ENCODE measurements at places on chromosomes 2 and 18. TPM values are rescaled to one million over a fixed set of nuclear protein-coding genes. Genes with fewer than 3 reads are reported as not detected.

The RAB6C gene
- 0.21 TPM for polyA plus RNA-seq

The ACOXL gene
- polyA plus RNA-seq: 0.07 TPM

The IL36A gene
- polyA plus RNA-seq: not detected

The MARCHF4 gene
- polyA plus RNA-seq: 3.2 TPM

The ALPG gene
- not detected for polyA plus RNA-seq

The ICA1L gene
- 10.7 TPM for polyA plus RNA-seq

The GPR55 gene
- polyA plus RNA-seq: 0.63 TPM

The EPAS1 gene
- 30.7 TPM for polyA plus RNA-seq

The YPEL5 gene
- polyA plus RNA-seq: 75.3 TPM

The CHST10 gene
- 6.4 TPM for polyA plus RNA-seq

The CHRNG gene
- polyA plus RNA-seq: 0.21 TPM

DNA sequence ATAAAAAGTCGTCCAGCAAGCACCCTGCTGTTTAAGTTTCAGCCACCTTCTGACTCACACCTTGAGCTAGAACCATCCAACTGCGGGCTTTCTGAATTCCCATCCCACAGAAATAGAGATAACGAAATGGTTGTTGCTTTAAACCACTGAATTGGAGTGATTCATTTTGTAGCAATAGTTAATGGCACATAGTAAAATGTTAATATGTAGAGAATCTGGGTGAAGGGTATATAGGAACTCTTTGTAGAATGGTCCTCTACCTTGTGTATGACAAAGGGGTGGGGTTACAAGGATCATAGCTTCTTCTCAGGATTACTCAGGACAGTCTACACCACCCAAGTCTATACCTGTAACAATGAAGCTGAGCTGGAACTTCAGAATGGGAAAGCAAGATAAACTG is 2.4 kb upstream of the MAPRE3 start:
- H3K4me3 ChIP-seq: no peak overlapping the region
- peaks cover 13% of the 10 kb centered on the region for H3K4me1 ChIP-seq
- no peak overlapping the region for H3K27ac ChIP-seq

GRCh38 chr2:10330700-10331026 is 28.0 kb downstream of the HPCAL1 start:
- no peak for DNase-seq
- peaks cover 7% of the 10 kb centered on the region for H3K36me3 ChIP-seq
- no peak overlapping the region for H3K4me3 ChIP-seq
- H3K4me1 ChIP-seq: peaks cover 70% of the 10 kb centered on the region
- peak overlapping the region; percentile 81 for H3K27ac ChIP-seq
- no peaks in the 10 kb centered on the region for H3K27me3 ChIP-seq

- H3K4me3 ChIP-seq: no peak overlapping the region
- H3K4me1 ChIP-seq: no peaks in the 10 kb centered on the region
- no peak overlapping the region for H3K27ac ChIP-seq
- no peak for DNase-seq
- H3K27me3 ChIP-seq: no peaks in the 10 kb centered on the region
These were observed 1072.5 kb downstream of the SUCLG1 start for GRCh38 chr2:83386549-83386948.

DNA sequence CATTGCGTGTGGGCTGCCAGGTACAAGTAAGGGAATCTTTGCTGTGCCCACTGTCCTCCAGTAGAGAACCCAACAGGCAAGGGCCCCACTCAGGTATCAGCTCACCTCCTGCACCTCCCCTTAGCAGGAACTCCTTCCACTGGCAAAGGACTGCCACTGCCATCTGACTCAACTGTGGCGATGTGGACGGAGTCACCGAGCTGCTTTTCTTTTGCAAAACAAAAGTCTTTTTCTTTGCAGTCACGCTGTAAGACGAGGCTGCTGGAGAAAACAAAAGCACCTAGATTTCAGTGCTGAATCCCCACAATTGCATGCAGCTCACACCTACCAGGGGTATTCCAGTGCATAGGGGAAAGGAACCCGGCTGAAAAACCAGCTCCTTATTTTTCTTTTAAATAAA is 7.9 kb downstream of the MTERF4 start:
- DNase-seq: no peak
- H3K27me3 ChIP-seq: no peaks in the 10 kb centered on the region
- H3K4me3 ChIP-seq: no peak overlapping the region
- H3K4me1 ChIP-seq: no peaks in the 10 kb centered on the region
- no peak overlapping the region for H3K27ac ChIP-seq
- peaks cover 86% of the 10 kb centered on the region for H3K36me3 ChIP-seq

- DNase-seq: no peak
- peaks cover 6% of the 10 kb centered on the region for H3K4me1 ChIP-seq
- no peaks in the 10 kb centered on the region for H3K36me3 ChIP-seq
- no peaks in the 10 kb centered on the region for H3K27me3 ChIP-seq
- H3K4me3 ChIP-seq: no peak overlapping the region
These were observed 3.1 kb upstream of the EXOC6B start for GRCh38 chr2:72828840-72829507.

- no peak overlapping the region for H3K4me3 ChIP-seq
- DNase-seq: no peak
- H3K27me3 ChIP-seq: no peaks in the 10 kb centered on the region
- H3K27ac ChIP-seq: no peak overlapping the region
- no peaks in the 10 kb centered on the region for H3K4me1 ChIP-seq
- H3K36me3 ChIP-seq: no peaks in the 10 kb centered on the region
These were observed 1087.2 kb downstream of the DPP10 start for GRCh38 chr2:115529627-115530026.

GRCh38 chr2:46871976-46872381 is 43.6 kb downstream of the MCFD2 start:
- no peak overlapping the region for H3K27ac ChIP-seq
- no peak for DNase-seq
- H3K36me3 ChIP-seq: no peaks in the 10 kb centered on the region
- peaks cover 2% of the 10 kb centered on the region for H3K4me1 ChIP-seq

DNA sequence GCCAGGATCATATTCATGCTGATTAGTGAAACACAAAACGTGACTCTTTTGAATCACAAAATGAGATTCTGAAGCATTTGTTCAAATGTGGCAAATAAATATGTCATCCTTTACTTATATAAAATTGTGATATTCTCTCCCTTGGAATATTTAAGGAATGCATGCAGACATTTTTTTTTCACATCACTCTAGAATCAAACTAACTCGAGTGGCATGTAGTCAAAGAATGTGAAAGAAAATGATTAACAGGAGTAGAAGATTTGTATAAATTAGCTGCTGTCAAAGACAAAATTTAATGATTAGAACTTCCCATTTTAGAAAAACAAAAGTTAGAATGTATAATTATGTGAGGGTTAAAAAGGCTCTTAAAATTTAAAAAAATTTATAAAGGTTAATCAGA is 721.0 kb upstream of the FAM98A start:
- H3K36me3 ChIP-seq: no peaks in the 10 kb centered on the region
- H3K4me1 ChIP-seq: no peaks in the 10 kb centered on the region
- no peak overlapping the region for H3K4me3 ChIP-seq
- no peak for DNase-seq
- no peak overlapping the region for H3K27ac ChIP-seq
- no peaks in the 10 kb centered on the region for H3K27me3 ChIP-seq

GRCh38 chr2:75800456-75800855 is 89.7 kb upstream of the GCFC2 start:
- H3K4me3 ChIP-seq: no peak overlapping the region
- no peaks in the 10 kb centered on the region for H3K4me1 ChIP-seq
- no peaks in the 10 kb centered on the region for H3K36me3 ChIP-seq
- no peak overlapping the region for H3K27ac ChIP-seq

DNA sequence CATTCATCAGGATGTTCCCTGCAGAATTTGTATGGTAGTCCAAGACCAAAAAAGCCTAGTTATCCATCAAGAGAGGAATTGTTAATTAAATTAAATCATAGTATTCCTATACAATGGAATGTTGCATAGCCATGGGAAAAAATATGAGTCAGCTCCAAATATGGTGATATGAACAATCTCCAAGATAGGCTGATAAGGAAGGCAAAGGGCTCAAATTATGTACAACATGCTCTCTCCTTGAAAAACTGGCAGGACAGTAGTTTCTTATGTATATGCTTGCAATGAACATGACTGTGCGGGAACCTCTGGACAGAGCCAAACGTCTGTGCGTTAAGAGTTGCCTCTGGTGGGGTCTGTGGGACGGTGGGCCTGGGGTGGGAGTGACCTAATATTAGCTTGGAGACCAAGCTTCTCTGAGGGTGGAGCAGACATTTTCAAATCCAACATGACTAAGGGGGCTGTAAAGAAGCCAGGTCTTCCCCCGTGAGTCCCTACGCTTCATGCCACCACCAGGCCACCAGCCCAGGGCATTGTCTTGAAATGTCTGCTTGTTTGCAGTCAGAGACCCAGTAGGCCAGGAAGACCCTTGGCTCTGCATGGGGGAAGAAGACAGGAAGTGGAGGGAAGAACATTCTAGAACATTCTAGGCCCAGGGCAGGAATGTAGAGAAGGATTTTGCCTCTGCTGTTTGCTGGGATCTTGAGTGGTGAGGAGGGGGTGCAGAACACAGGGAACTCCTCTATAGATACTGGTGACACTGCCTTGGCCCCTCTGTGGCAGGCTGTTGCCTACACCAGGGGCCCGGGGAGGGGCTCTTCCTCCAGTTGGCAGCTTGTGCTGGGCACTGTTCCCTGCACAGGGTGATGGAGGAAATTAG is 244.0 kb upstream of the HS6ST1 start:
- H3K27ac ChIP-seq: no peak overlapping the region
- H3K4me3 ChIP-seq: no peak overlapping the region
- peaks cover 6% of the 10 kb centered on the region for H3K4me1 ChIP-seq
- no peaks in the 10 kb centered on the region for H3K36me3 ChIP-seq

DNA sequence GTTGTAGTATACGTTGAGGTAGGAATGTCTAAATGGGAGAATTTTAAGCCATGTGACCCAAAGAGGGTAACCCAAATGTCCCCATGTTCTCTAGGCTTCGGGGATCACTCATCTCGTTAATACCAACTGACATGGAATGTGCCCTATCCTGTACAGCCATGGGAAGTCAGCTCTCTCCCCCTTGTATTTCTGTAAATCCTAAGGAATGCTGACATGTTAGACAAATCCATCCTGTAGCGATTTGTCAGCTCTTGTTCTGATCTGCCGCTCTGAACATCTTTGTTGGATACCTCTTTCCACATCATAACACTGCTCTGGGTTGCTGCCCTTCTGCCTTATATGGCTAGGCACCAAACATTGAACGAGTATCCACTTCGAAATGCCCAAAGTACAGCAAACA is 350.6 kb downstream of the RND3 start:
- H3K27ac ChIP-seq: no peak overlapping the region
- no peak for DNase-seq
- H3K27me3 ChIP-seq: no peaks in the 10 kb centered on the region
- H3K36me3 ChIP-seq: no peaks in the 10 kb centered on the region
- peaks cover 6% of the 10 kb centered on the region for H3K4me1 ChIP-seq

DNA sequence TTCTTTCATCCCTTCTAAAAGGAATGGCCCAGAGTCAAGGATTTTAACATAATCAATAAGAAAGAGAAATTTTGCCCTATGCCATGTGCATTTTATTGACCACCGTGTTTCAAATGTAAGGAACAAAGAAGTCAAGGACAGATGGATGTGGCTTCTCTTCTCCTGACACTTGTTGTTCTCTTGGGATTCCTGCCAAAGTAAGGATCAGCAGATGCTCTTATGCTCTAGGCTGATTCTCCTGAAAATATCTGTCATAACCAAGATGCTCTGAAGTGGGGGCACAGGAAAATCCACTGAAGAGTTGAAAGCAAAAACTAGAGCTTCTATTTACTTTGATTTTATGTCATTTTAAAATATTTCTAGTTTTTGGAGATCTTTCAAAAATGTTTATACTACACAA is 72.9 kb upstream of the SYT4 start:
- no peak for DNase-seq
- no peaks in the 10 kb centered on the region for H3K27me3 ChIP-seq
- H3K27ac ChIP-seq: no peak overlapping the region
- H3K36me3 ChIP-seq: no peaks in the 10 kb centered on the region

DNA sequence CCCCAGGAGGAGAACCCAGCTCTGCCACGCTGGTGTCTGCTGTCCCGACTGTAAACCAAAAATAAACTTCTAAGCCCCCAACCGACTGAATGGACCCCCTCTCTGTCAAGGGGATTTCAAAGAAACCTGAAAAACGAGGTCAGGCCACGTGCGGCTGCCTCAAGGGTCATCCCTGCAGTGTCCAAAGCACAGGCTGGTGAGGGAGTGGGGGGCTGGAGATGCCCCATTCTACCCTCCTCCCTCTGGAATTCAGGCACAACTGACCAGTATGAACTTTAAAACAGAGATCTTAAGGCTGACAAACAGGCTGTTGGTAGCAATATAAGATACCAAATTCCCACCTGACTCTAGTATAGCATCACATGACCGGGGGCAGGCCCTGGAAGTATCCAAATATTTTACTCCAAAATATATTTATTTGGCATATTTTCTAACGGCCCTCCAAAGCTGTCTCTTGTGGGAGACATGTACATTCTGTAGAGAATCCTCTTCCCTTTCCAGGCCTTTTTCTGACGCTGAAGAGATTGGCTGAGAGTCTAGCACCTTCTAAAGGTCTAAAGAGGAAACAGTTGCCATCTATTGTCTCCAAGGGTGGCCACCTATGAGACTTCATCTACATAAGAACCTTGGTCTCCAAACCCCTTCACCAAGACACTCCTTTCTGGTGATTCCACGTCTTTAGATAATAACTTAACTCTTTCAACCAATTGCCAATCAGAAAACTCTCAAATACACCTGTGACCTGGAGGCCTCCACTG is 40.4 kb upstream of the CTDP1 start:
- DNase-seq: no peak
- peaks cover 27% of the 10 kb centered on the region for H3K27me3 ChIP-seq
- H3K4me1 ChIP-seq: no peaks in the 10 kb centered on the region
- no peaks in the 10 kb centered on the region for H3K36me3 ChIP-seq
- H3K27ac ChIP-seq: no peak overlapping the region

GRCh38 chr18:39190508-39190907 is 1624.9 kb upstream of the CELF4 start:
- DNase-seq: no peak
- H3K36me3 ChIP-seq: no peaks in the 10 kb centered on the region

- peaks cover 22% of the 10 kb centered on the region for H3K27me3 ChIP-seq
- H3K4me1 ChIP-seq: peaks cover 10% of the 10 kb centered on the region
These were observed 10.5 kb downstream of the CROCC2 start for GRCh38 chr2:240916571-240917008.

- peak; percentile 73 for DNase-seq
- H3K4me1 ChIP-seq: peaks cover 11% of the 10 kb centered on the region
These were observed 448 bp downstream of the IMPA2 start for GRCh38 chr18:11981543-11982366.

GRCh38 chr2:96164459-96165184 is 19.4 kb upstream of the DUSP2 start:
- no peak overlapping the region for H3K4me3 ChIP-seq
- H3K27ac ChIP-seq: no peak overlapping the region
- DNase-seq: no peak
- H3K4me1 ChIP-seq: no peaks in the 10 kb centered on the region
- no peaks in the 10 kb centered on the region for H3K27me3 ChIP-seq
- no peaks in the 10 kb centered on the region for H3K36me3 ChIP-seq

GRCh38 chr2:54404270-54404669 is 51.9 kb upstream of the SPTBN1 start:
- H3K27me3 ChIP-seq: peaks cover 4% of the 10 kb centered on the region
- no peaks in the 10 kb centered on the region for H3K36me3 ChIP-seq
- no peak overlapping the region for H3K27ac ChIP-seq

- DNase-seq: no peak
- H3K4me3 ChIP-seq: no peak overlapping the region
- H3K27ac ChIP-seq: no peak overlapping the region
- no peaks in the 10 kb centered on the region for H3K36me3 ChIP-seq
These were observed 151.5 kb downstream of the SLC8A1 start for GRCh38 chr2:40300391-40300790.
